ENCODE measurements at places on chromosomes 2 and 18.

DNA sequence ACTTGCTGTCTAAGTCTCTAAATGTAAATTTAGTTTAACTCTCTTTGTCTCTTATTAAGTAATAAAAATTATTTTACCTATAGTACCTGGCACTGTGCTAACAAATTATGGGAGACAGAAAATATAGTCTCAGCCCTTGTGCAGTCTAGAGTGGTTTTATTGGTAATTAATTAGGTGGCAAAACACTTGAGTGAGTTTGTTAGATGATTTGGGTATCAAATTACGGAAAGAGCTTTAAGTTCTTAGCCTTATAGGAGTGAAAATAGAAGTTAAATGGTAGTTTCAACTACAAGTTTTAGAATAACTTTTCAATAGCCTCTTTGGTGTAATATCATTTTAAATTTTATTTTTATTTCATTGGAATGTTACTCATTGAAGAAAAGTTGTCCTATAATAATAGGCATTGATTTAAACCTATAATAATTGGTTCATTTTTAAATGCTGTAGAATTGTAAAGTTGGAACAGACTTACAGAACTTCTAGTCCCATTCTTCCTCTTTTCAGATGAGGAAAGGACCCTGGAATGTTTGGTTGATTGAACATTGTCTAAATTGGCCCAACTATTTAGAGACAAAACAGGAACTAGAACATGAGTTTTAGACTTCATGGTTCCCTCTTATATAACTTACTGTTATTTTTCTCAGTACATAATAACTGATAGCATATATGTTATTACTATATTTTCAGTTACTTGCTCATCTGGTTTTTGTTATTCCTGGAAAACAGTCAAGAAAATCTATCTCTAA is 10.2 kb upstream of the HTR2B start:
- DNase-seq, result no peak

DNA sequence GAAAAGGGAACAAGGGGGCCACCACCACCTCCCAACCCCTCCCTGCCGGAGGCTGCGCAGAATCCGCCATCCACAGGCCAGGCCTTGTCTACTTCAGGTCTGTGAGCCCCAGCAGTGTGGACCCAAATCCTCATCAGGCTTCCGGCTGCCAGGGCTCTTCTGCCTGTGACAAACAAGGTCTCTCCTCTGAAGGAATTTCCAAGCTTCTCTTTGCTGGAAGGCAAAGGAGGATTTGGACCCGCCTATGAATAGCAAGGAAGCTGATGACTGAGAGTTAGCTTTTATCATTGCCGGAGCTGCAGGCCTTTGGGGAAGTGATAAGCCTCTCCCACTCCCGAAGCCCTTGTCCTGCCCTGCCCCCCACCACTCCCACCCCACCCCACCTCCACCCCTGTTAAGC is 93.7 kb upstream of the SH3BP4 start:
- no peak for DNase-seq

DNA sequence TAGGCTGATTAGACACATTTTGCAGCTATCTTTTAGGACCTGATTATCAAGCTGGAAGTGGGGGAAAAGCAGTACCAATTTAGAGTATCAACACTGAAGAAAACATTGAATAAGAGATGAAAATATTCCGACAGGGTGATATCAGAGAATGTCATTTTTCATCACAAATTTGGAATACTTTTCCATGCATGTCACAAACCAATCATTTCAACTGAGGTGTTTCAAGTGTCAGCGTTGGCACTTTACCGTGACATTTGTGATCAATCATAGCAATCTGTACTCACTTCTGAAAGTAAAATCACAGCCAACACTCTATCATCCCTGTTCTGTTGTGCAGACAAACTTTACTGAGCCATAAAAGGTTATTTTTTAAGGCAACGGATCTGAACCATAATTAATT is 75.4 kb downstream of the PDE1A start:
- DNase-seq, result no peak

- DNase-seq, result no peak
These were observed 96.8 kb downstream of the ZNF407 start for GRCh38 chr18:74694436-74694835.

GRCh38 chr2:186691231-186691630 is 2.6 kb upstream of the FAM171B start:
- no peak for DNase-seq

DNA sequence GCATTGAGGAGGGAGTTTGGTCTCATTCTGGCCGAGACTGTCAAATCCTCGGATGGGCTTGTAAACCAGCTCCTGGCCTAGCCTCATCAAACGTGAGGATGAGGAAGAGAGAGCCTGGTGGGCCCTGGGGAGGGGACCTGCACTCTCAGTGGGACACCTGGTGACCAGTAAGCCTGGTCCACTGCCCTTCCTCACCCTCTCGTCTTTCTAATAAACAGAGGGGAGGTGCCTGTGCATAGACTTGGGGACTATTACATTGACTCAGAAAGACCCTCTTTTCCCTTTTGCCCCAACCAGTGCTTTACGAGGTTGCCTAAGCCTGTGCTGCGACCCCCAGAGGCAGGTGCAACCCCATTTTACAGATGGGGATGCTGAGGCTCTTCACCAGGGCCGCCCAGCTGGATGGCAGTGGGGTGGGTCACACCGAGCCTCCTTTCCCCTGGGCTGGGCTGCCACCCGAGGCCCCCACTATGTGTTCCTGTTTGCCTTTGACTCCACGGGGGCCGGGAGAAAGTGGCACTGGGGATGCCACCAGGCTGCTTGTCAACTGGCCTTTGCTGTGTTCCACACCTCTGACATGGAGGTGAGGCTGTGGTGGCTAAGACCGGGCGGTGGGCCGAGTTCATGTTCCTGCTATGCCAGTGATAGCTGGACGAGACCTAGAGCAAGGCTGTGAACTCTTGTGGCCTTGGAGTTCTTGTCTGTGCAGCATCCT is 85.9 kb downstream of the GLI2 start:
- no peak for DNase-seq

DNA sequence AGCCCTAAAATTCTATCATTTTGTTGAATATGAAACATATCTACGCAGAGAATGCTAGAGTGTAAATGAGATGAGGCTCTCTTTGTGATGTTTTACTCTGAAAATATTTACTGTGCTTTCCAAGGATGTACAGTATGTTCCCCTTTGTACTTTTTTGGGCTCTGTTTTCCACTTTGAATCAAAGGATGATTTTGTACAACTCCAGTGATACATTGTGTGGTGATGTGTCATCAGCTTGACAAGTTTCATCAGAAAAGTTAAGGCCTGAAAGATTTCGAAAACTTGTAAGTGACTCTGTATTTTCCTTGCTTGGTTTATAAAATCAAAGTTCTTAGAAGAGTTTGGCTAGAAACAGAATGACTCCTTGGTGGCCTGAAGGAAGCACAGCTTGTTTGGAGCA is 206.3 kb downstream of the LTBP1 start:
- DNase-seq, result no peak

DNA sequence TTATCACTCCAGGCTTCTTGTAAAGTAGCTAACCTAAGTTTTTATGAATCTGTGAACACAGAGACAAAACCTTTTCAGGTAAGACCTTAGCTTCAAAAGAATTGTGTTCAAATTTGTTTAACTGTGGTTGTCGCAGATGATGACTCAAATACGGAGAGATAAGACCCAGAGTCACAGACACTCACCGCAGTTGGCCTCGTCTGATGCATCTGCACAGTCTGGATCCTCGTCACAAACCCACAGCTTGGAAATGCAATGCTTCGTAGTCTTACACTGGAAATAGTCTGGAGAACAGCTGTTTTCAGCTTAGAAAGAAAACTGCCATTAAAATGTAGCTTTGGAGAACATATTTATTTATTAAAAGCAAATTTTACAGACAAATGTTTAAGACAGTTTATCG is 1662.1 kb upstream of the NXPH2 start:
- no peak for DNase-seq

GRCh38 chr2:2831633-2832032 is 500.6 kb upstream of the MYT1L start:
- DNase-seq, result no peak
